ENCODE measurements at places on chromosomes 4 and X.

GRCh38 chr4:17134100-17134499 lies 235.7 kb upstream of the LDB2 start:
- DNase-seq = no peak

DNA sequence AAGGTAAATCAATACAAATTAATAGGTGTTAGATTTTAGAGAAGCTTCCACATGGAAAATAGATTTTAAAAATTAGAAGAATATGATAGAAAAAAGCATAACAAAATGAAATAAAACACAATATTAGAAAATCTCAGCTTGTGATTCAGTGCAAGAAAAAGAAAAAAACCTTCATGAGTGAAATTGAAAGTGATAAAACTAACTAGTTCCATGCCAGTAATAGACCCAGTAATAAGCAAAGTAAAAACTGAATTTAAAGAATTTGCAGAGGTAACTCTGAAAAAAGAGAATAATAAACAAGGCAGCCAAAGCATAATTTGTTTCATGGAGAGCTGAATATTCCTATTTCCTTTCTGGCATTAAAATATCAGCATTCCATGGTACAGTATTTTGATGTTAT lies 174.3 kb upstream of the TENM3 start:
- DNase-seq = no peak

- DNase-seq = no peak
Measured at GRCh38 chrX:15158736-15159406, 111.0 kb downstream of the ASB9 start.

GRCh38 chrX:39648548-39649254 lies 449.1 kb downstream of the BCOR start:
- DNase-seq = no peak

DNA sequence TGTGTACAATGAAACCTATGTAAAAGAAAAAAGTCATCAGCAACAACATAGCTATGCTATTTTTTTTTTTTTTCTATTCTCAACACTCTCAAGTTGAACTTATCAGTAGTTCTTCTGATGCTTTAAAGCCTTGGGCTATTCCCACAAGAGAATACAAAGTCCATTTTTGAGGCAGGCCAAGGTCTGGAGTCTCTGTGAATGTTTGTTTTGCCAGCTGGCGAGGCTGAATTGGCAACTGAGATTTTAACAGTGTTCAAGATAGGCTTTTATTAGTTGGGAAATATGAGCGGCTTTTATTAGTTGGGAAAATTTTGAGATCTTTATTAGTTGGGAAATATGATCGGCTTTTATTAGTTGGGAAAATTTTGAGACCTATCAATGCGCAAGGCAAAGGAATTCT lies 336.6 kb downstream of the SLITRK2 start:
- no peak for DNase-seq

DNA sequence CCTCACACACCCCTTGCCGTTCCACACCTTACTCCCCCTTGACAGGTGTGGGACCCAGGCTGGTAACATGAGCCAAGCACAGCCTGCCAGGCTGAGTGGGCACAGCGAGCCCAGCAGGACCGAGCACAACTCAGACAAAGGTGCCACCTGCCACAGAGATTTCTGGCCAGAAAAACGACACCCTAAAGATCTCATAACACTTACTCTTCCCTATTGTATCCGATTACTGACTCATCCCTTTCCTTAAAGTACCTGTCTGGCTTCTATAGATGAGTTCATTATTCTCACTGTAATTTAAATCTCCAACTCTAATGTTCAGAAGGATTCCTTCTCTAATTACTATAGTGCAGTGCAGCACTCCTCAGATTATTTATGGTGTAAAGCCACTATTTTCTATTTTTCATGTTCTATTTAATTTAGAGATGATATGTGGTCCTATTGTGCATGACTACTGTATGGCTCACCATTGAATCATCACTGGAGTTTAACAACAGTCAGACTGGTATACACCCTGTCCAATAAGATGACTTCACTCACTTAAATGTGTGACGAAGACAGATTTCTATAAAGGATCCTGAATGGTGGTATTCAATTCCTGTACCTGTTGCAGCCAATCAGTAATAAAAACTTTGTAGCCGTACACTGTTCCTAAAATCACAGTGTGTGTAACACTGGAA lies 7.6 kb upstream of the SYTL5 start:
- DNase-seq = no peak

GRCh38 chrX:38318196-38318595 lies 9.1 kb downstream of the RPGR start:
- no peak for DNase-seq

DNA sequence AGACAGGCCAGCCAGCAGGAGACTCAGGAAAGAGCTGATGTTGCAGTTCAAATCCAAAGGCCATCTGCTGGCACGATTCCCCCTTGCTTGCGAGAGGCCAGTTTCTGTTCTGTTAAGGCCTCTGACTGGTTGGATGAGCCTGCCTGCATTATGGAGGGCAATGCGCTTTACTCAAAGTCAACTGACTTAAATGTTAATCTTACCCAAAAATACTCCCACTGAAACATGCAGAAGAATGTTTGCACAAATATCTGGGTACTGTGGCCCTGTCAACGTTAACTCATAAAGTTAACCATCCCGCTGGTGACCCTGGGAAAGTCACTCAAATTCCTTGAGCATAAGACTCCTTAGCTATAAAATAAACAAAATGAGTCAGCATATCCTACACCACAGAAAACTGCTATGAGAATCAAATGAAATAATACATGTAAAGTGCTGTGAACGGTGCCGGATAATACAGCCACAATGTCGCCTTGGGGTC lies 326.4 kb downstream of the EVC2 start:
- DNase-seq = no peak

- no peak for DNase-seq
Measured at GRCh38 chr4:68369142-68369805, 19.4 kb upstream of the YTHDC1 start.

DNA sequence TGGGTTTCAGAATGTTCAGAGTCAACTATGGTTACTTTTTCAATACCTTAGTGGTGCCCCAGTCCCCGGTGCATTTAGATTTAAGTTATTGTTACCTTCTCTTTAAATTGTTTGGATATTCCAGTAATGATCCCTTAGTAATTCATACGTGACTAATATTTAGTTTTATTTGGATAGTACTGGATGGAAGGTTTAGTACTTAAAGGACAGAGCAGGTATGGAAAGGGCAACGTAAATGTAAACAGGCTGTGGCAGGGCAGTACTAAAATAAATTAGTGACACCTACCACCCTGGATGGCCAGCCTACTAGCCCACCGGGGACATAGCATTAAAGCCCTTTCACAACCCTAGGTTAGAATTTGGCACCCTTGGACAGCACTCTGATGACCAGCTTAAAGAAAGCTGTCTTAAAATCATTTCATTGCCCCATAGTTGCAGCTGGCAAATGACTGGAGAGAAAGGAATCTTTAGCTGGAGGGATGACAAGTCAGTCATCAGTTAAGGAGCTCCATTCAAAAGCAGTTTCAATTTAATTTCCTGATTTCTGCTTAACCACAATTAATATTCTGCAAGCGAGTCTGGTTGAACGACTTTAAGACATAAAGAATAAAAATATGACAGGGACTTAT lies 16.4 kb downstream of the PLP1 start:
- DNase-seq = no peak

DNA sequence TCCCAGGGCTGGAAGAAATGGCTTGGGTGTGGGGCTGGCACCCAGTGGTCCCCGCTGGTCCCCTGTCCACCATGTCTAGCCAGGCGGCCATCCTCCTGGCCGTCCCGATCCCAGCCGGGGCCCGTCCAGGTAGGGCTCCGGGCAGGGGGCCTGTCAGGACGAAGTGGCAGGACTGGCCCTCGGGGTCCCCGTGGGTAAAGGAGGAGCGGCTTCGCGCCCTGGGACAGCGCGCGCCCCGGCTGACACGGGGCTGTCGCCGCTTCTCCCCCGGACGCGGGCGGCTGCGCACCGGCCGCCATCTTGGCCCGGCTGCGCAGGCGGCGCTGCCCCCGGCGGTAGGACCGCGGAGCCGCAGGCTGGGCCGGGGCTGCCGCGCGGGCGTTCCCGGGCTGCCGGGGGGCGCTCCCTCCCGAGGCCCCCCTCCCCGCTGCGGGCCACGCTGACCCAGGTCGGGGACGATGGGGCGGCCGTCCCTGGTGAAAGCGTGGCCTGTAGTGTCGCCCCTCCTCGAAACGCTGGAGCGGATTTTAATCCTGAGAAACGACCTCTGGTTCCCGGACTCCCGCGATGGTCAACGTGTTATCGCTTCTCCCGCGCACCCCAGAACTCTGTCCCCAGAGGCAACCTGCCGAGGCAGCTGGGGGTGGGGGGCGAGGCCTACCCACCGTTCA lies 60.4 kb upstream of the BCOR start:
- no peak for DNase-seq

DNA sequence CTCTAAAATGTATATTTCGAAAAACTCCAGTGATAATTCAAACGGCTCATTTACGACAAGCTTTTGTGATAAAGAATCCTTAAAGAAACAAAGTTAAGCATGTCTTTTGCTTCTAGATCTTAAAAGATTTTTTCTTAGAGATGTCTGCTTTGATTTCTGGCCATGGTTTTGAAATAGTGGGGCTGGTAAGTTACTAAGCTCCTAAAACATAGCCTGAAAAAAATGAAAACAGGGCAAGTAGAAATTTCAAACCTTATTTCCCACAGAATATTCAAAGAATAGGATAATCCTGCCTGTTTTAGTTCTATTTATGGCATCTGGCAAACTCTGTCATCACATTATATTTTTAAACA lies 318.3 kb downstream of the ARHGAP24 start:
- no peak for DNase-seq

- DNase-seq = no peak
Measured at GRCh38 chr4:128835498-128836222, 26.2 kb downstream of the JADE1 start.

GRCh38 chrX:48475296-48475695 lies 703 bp upstream of the FTSJ1 start:
- no peak for DNase-seq

DNA sequence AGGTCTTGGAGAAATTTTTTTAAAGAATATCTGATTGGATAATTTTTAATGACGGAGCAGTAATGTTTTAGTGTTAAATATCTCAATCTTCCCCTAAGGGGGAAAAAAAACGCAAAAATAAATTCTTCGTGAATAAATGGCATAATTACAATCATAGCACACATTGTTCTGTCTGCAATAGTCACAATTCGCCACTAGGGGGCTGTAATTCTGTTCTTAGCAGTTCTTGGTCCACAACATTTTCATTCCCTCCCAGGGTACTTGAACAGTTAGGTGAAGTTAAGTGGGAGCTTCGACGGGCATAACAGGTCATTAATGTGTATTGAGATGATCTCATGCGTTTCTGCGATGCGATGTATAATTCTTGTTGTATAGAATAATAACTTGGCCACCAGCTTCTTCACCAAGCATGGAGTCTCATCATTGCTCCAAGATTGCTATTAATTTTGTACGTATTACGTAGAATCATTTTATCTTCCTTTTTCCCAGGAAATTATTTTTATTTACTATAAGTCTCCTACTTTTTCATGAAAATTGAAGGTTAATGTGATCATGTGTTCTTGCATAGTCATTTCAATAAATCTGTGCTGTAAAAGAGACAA lies 27.2 kb downstream of the HTR2C start:
- DNase-seq = no peak

GRCh38 chr4:100880011-100880410 lies 362.2 kb upstream of the EMCN start:
- no peak for DNase-seq

- no peak for DNase-seq
Measured at GRCh38 chr4:124939908-124940307, 227.4 kb upstream of the ANKRD50 start.

DNA sequence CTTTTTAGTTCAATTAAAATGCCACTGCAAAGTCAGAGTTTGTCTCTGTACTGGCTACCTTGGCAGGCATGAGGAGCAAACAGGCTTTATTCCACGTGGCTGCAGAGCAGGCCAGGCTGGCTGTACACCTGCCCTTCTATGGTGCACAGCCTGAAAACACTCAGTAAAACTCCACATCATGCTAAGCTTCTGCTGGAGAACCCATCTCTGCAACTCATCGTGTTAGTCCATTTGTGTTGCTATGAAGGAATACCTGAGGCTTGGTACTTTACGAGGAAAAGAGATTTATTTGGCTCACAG lies 214.4 kb downstream of the SCFD2 start:
- DNase-seq = no peak

DNA sequence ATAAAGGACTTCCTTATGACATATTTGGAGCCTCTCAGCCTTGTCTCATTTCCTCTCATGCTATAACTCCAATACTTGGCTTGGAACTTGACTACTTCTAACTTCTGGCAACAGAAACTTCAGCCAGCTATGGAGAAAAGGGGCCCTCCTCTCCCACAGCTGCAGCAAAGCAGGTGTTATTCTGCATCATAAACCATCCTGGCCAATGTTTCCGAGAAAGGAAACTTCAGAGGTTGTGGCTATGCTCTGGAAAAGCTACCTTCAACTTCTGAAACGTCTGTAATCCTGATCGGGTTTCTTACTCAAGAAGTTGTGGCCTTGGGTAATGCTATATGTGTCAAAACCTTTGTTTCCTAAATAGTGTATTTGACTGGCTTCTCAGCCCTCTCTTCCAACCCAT lies 109.5 kb upstream of the CDX4 start:
- DNase-seq = no peak

GRCh38 chrX:13254076-13254785 lies 65.6 kb downstream of the ATXN3L start:
- no peak for DNase-seq

DNA sequence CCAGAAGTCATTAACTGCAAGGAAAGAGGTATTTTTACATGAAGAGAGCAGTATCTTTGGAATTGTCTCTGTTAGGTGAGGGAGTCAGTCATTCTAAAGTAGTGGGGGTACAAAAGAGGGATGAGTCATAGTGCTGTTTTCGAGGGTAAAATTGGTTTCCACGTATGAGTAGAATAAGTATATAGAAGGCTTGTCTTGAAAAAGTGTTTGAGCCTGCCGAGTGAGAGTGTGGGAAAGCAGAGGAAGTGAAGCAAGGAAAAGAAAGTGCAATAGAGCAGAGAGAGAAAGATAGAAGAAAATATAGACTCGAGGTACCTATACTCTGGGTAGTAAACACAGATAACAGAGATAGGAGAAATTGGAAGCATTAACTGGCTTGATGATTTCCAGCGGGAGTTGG lies 696.4 kb downstream of the DMD start:
- no peak for DNase-seq

GRCh38 chr4:143281507-143282190 lies 55.0 kb upstream of the GAB1 start:
- DNase-seq = no peak

- DNase-seq = no peak
Measured at GRCh38 chr4:111048316-111048715, 425.4 kb upstream of the PITX2 start.

DNA sequence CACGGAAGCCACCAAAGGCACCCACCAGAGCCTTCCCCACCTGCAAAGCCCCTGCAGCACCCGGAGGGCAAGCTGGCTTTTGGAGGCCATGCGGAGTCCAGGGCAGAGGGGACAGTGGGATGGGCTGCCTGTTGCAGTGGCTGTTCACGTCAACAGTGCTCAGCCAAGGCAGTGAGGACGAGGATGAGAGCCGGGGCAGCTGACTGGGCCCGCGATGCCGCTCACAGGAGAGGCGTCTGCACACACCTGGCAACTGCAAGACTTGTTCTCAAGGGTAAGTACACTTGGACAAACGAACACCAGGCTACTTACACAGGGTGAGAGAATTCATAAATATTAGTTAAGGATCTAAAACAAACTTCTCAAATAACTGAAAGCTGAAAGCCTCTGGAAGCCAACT lies 19.6 kb downstream of the FGFR3 start:
- no peak for DNase-seq

- no peak for DNase-seq
Measured at GRCh38 chr4:8721621-8722020, 129.1 kb downstream of the CPZ start.
